ENCODE measurements at places on chromosomes 1 and 21.

DNA sequence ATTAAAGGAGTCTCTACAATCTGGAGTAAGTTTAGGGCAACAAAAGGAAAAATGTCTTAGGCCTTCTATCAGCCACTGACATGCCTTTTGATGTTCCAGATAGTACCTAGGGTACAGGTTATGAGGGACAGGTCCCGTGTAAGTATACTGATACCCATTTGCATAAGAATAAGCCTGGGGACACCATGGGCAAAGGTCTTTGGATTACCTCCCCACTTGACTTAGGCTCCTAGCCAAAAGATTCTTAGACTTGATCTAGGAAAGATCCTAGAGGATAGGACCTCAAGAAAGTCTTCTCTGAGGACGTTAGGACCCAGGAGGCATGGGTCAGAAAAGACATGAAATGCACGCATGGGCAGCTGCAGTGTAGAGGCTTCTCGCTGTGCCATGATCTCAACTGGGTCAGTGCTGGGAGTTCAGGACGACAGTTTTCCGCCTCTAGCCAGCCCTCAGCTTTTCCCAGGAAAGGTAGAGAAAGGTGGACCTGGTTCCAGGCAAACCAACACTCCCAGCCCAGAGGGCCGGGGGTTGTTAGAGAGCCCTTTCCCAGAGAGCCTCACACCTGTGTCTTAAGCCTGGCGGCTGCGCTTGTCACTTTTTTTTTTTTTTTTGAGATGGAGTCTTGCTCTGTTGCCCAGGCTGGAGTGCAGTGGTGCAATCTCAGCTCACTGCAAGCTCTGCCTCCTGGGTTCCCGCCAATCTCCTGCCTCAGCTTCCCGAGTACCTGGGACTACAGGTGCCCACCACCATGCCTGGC lies 26.6 kb downstream of the MSTO1 start:
- no peak for DNase-seq

DNA sequence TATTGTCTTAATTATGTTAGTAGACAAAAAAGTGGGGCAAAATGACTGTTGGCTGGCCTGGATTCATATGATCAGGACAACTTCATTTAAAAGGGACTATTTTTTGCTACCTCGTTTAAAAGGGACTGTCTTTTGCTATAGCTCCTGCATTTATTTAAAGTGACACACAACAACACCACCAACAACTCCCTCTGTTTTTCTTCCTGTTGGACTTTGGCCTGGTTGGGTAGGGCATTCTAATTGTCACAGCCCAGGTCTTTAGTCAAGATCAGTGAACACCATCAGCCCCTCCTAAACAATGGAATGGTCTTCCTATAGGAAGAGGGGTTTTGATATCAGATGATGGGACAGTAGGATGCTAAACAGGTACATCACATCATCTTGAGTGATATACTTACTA lies 241.8 kb downstream of the GPR52 start:
- no peak for DNase-seq

- DNase-seq, result no peak
Observed at GRCh38 chr21:20943561-20943997, 54.6 kb upstream of the NCAM2 start.

- no peak for DNase-seq
Observed at GRCh38 chr1:113057006-113057405, 16.0 kb upstream of the LRIG2 start.

DNA sequence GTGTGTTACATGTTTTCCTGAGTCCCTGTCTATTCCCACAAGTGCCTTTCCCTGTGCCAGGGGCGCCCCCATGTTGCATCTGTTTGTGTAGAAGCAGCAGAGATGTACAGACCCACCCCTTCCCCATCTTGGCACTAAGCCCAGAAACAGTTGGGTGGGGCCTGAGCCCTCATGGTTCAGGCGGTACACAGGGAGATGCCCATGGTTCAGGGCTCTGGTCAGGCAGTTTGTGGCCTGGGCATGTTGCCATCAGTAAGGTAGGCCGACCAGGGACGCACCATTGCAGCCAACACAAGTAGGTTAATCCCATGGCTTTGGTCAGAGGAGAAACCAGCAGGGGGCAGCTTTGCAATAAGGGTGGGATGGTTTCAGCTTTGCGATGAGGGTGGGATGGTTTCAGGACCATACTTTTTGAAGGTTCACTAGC lies 914 bp upstream of the ADGRB2 start:
- no peak for DNase-seq
